ENCODE measurements at places on chromosomes 11 and 22.

- DNase-seq, result no peak
Observed at GRCh38 chr11:12838463-12839123, 164.4 kb downstream of the TEAD1 start.

GRCh38 chr11:8720868-8721608, 38.4 kb downstream of the RPL27A start:
- no peak for DNase-seq

- no peak for DNase-seq
Observed at GRCh38 chr11:102685338-102685737, 20.2 kb downstream of the MMP27 start.

GRCh38 chr22:48752451-48753380, 1075.0 kb downstream of the BRD1 start:
- no peak for DNase-seq

GRCh38 chr11:69819541-69820070, 390 bp upstream of the FGF3 start:
- DNase-seq, result no peak

GRCh38 chr11:76382209-76382608, 1.1 kb downstream of the GVQW3 start:
- DNase-seq, result no peak

- no peak for DNase-seq
Observed at GRCh38 chr11:42552786-42553185, 759.0 kb upstream of the API5 start.

- peak; percentile 95 for DNase-seq
Observed at GRCh38 chr11:124070915-124071622, 29.9 kb upstream of the OR10G7 start.

GRCh38 chr11:34145847-34146381, 40.5 kb downstream of the NAT10 start:
- peak; percentile 66 for DNase-seq
